ENCODE measurements at places on chromosomes 3 and 15.

DNA sequence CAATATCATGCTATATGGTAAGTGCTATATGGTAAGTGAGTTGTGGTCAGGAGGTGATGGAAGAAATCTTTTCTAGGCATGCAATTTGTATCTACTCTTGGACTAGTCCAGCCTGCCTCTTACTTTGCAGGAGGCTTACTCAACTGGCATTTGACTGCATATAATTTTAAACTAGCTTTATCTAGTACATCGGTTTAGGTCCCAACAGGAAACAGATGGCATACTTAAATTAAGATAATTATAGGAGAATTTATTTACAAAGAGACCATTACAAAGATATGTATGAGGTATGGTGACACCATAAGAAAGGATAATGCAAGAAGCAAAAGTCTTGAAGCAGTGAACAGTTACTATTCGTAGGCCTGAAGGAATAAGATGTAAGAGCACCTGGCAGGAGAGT lies 7.8 kb downstream of the SLC28A2 start:
- DNase-seq, result no peak

DNA sequence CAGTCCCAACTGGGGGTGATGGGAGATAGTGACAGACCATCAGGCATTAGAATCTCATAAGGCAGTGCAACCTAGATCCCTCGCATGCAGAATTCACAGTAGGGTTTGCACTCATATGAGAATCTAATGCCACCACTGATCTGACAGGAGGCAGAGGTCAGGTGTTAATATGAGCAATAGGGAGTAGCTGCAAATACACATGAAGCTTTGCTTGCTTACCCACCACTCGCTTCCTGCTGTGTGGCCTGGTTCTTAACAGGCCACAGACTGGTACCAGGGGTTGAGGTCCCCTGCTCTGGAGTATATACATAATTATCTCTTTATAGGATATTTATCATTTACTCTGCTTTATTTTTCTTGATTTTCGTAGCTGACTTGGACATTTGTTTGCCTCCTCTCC lies 36.0 kb upstream of the ZMAT3 start:
- DNase-seq, result no peak

GRCh38 chr3:172142051-172142863 lies 102.9 kb downstream of the FNDC3B start:
- DNase-seq, result no peak

GRCh38 chr3:63934041-63934866 lies 22.1 kb upstream of the SCAANT1 start:
- no peak for DNase-seq

DNA sequence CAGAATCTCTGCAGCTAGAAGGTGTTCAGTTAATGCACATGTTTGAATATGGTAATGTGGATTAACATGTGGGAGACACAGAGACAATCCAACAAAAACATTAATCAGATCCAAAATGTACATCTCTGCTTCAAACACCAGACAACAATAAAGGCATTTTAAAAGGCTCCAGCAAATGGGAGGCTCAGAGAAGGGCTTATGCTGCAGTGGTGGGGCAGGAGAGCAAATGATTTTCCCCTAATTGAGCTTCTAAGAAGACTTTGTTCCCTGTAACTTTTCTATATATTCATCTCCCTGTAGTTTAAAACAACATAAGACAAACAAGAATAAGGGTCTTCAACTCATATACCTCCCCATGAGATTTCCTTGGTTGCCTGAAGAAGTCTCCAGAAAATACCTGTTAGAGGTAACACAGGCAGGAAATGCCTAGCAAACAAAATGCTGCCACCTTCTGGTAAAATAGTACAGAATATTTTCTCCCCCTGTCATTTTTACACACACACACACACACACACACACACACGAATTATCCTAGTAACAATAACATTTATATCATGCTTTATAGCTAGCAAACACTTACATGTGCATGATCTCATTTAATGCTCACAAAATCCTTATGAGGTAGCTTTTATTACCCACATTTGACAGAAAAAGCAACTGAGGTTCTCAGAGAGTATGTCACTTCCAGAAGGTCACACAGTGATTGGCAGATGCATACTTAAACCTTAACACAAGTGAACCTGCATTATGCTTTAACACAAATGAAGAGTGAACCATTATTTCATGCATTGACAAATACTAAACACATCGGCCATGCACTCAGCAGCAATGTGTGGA lies 123.4 kb upstream of the MB21D2 start:
- DNase-seq, result no peak

- no peak for DNase-seq
Measured at GRCh38 chr3:41304593-41304992, 105.3 kb downstream of the CTNNB1 start.

GRCh38 chr3:45035441-45036301 lies 9.6 kb downstream of the CLEC3B start:
- DNase-seq, result peak; percentile 17

DNA sequence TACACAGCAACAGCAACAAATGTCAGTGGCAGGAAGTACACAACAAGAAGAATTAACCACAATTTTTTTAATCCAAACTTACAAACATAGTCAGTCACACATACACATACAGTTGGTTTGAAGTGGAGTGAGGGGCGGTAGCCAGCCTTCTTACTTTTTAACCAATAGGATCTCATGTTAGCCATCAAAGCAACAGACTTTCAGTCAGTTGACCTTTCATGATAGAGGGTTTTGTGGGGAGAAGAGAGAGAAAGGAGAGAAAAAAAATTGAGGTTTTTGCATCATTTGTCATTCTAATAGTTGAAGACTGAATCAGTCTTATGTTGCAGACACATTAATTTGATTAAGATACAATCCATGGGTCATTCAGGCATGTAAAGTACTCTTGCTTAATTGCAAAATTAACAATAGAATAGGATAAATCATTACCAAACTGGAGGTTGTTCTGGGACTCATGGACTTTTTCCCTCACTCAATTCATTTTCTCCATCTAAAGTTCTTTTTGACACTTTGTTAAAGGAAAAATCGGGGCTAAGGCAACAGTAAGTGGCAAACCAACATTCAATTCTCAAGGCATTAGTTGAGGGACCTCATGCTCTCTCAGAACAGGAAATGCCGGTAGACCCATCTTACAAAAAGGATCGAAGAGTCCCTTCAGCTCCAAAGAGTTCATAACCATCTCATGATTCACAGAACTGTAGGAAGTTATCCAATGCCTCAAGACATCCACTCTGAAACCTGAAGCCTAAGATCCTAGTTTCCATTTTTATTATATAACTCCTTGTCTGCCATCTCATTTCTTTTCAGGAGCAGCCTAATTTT lies 159.5 kb upstream of the LPP start:
- DNase-seq, result no peak

GRCh38 chr3:23996095-23996524 lies 51.0 kb downstream of the NR1D2 start:
- DNase-seq, result no peak

DNA sequence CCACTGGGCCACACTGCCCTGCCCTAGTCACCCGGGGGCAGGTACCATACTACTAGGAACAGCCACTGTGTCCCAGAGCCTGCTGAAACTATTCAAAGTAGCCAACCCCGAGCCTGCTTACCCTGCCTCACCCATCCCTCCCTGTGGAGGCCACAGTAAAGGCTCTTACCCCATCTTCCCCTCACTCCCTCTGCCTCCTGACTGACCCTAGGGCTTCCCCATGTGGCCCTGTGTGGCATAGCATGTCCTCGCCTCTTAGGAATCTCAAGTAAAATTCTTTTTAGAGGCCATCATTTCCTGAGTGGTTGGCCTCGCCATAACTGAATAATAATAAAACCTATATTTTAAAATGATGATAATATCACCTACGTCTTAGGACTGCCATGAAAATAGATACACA lies 112.2 kb upstream of the SLC6A11 start:
- DNase-seq, result no peak

DNA sequence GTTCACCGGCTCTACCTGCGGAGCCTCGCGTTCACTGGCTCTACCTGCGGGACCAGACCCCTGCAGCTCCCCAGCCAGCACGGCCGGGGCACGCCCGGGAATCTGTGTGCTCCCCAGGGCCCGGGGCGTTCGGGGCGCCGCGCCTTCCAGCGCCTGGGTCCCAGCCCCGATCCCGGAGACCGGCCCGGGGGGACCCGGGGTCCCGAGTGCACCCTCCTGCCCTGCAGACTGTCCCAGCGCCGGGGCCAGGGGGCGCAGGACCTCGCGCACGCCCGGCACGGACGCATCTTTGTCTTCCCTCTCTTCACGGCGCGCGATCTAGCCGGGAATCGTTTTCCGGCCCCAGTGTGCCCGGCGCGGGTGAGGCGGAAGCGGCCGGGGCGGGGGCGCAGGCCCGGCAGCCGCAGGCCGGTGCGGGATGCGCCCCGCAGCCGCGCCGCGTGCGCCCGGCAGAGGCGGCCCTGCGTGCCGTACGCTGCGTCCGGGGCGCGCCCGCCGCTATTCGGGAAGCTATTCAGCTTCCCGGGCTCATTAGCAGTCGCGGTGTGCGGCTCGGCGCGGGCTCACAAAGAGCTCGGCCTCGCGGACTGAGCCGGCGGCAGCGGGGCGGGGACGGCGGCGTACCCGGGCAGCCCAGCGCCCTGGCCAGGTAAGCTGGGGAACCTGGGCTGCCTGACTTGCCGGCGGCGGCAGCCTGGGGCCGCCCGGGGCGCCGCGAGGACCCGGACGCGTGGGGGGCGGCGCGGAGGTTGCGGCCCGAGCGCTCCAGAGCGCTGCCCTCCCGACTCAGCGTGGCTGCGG lies at the start of gene APBA2:
APBA2 (plus strand) TSS at position 345 of the 801 bp plus-strand sequence. CDS start 167,911 bp downstream, outside the sequence.
- DNase-seq, result peak; percentile 52

GRCh38 chr15:31510057-31510456 lies 183.4 kb downstream of the KLF13 start:
- DNase-seq, result no peak

DNA sequence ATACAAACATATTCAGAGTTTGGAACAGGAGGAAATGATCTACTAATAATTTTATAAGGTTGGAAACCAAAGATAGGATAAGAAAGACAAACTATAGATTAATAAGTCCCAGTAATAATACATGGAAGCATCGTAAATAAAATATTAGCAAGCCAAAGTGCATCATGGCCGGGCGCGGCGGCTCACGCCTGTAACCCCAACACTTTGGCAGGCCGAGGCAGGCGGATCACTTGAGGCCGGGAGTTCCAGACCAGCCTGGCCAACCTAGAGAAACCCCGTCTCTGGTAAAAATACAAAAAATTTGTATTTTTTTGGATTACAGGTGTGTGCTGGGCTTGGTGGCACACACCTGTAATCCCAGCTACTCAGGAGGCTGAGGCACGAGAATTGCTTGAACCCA lies 14.9 kb downstream of the MUC4 start:
- DNase-seq, result no peak

DNA sequence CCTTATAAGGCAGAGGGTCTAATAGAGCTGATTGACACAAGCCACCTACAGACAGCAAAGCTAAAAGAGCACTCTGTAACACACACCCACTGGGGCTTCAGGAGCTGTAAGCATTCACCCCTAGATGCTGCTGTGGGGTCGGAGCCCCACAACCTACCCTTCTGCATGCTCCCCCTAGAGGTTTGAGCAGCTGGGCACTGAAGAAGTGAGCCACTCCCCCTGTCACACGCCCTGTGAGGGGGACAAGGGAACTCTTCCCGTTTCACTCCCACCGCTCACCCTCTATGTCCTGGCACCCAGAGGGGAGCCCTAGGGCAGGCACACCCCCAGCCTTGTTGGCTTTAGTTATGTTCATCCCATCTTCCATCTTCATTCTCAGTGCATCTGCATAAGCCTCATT lies 9.4 kb upstream of the CSTA start:
- no peak for DNase-seq

GRCh38 chr3:123758081-123758564 lies 126.0 kb downstream of the MYLK start:
- DNase-seq, result no peak

DNA sequence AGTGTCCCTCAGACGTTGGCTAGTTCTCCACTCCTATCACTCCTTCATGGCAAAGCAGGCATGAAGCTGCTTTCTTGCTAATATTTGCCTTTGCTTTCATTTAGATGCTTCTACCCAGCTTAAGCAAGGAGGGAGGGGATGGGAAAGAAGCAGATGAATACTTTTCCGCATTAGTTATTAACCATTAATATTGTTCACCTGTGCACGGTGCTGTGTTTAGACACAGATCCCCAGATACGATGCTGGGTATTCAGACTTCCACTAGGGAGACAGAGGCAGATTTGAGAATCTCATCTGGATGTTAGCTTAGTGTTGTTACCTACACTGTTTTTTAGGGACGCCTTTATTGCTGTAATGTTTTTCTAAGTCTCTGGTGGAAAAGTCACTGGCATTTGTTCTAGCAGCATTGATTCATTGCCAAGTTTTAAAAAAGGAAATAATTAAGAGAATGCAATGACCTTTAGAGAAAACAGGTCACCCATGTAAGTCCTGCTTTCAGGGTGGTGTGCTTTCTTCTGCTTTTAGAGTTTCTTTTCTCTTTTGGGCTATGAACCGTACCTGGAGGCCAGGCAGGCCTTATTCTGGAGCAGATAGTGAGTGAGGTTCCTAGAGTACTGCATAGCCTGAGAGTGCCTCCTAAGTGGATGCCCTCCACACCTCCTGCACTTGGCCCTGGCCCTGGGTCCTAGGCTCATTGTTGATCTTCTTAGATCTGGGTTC lies 55.5 kb downstream of the MYZAP start:
- DNase-seq, result no peak

DNA sequence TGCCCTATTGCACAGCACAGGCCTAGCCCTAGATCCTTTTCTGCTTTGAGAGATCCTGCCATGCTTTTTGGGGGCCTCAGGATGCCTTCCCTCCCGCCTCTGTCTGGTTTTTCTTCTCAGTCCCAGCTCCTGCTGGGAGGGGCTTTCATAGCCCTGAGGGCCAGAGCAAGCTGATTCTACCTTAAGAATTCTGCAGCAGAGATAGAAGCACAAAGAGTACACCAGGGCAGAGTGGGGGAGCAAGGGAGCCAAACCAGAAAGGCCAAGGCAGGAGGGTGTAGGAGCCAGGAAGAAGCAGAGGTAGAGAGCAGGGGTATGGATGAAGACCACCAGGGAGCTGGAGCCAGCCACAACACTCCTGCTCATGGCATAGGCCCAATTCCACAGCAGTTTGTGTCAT lies 18.1 kb downstream of the SH3BP5 start:
- DNase-seq, result no peak

DNA sequence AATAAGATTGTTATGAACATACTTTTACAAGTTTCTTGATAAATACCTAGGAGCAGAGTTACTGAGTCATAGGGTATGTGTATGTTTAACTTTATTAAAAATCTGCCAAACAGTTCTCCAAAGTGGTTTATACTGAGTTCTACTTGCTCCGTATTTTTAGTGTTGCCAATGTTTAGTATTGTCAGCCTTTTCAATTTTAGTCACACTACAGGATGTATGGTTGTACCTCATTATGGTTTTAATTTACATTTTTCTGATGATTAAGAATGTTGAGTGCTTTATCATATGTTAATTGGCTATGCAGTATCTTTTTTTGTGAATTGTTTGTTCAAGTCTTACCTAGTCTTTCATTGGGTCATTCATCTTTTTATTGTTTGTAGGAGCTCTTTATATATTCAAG lies 4.3 kb downstream of the TMOD3 start:
- DNase-seq, result no peak

Measured in activated T-cell treated with anti-CD3 and anti-CD28 coated beads for 48 hours (primary cell).